ENCODE measurements at places on chromosomes 4 and X. TPM values are rescaled to one million over a fixed set of nuclear protein-coding genes. Genes with fewer than 3 reads are reported as not detected.

Gene SLC30A9
- total RNA-seq = 53.3 TPM

Gene TRAM1L1
- 1.8 TPM for total RNA-seq

Gene MAGEA9B
- not detected for total RNA-seq

Gene CORIN
- total RNA-seq = under 0.01 TPM

Gene MAGEA11
- not detected for total RNA-seq

Gene INTS12
- 15.2 TPM for total RNA-seq

Gene TMEM35A
- total RNA-seq = 1.6 TPM

Gene NAT8L
- under 0.01 TPM for total RNA-seq

All from subcutaneous preadipocyte (primary cell).